ENCODE measurements at places on chromosomes 3 and 15. TPM values are rescaled to one million over a fixed set of nuclear protein-coding genes. Genes with fewer than 3 reads are reported as not detected.

The ARGFX gene
- total RNA-seq: not detected

The MAP1A gene
- 13.0 TPM for total RNA-seq

The CLDN1 gene
- total RNA-seq: 1.4 TPM

The SLC51B gene
- not detected for total RNA-seq

The TJP1 gene
- total RNA-seq: 123 TPM

The SEMA5B gene
- 4.2 TPM for total RNA-seq

The ZBBX gene
- not detected for total RNA-seq

The SOX14 gene
- total RNA-seq: not detected

The FSTL1 gene
- 186 TPM for total RNA-seq

The LDHAL6B gene
- total RNA-seq: not detected

The CPNE9 gene
- total RNA-seq: not detected

The RHOV gene
- not detected for total RNA-seq

The VGLL4 gene
- total RNA-seq: 26.2 TPM

The HYAL2 gene
- total RNA-seq: 36.0 TPM

The TGM5 gene
- not detected for total RNA-seq

The NOX5 gene
- not detected for total RNA-seq

The CLDN18 gene
- not detected for total RNA-seq

The LMAN1L gene
- 23.5 TPM for total RNA-seq

The RHO gene
- total RNA-seq: not detected

The OIP5 gene
- total RNA-seq: not detected

The VWA5B2 gene
- not detected for total RNA-seq

The ALDH1L1 gene
- 16.6 TPM for total RNA-seq

The CPN2 gene
- total RNA-seq: 0.40 TPM

The CCDC33 gene
- not detected for total RNA-seq

The FANCD2OS gene
- total RNA-seq: not detected

The KCNMB3 gene
- 1.1 TPM for total RNA-seq

The SPINK8 gene
- not detected for total RNA-seq

The FETUB gene
- not detected for total RNA-seq

The KNG1 gene
- 0.37 TPM for total RNA-seq

The CLDN16 gene
- total RNA-seq: not detected

The TRH gene
- total RNA-seq: not detected

The EOMES gene
- 0.17 TPM for total RNA-seq
